ENCODE measurements at places on chromosomes 7 and 10.

- no peak for DNase-seq
These were observed 10.4 kb upstream of the CALML3 start for GRCh38 chr10:5514226-5514850.

DNA sequence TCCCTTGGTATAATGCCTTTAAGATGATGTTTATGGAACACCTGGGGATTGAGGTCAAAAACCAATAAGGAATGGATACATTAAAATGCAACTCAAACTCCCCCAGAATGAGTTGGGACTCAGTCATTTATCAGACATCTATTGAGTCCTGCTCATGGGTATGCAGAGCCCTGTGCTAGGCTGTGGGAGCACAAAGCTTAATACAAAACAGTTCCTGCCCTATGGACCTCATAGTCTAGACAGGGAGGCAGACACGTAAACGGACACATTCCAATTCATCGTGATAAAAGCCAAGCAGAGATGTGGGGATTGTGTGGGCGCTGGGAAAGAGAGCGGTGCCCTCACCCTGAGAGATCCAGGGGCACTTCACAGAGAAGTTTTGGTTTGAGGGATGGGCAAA is 181.7 kb downstream of the PTEN start:
- no peak for DNase-seq

DNA sequence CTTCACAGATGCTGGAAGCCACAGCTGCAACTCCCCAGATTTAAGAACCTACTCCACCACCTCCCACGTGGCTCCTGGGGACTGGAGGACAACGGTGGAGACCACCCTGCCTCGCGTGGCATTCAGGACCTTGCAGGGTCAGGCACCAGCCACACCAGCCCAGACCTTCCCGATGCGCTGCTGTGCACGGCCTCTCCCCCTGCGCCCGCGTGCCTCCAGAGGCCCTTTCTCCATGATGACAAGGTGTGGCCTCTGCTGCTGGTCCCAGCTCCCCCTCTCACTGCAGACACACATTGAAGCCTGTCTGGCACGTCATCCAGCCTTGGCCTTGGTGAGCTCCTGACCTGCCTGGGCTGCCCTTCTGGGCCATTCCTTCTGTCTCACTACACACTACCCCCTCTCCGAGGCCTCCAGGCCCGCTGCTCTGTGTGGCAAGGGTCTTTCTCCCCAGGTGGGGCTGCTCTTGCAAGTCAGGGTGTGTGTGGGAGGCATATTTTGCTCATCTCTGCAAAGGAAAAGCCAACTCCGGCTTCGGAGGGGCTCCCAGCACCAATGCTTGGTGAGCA is 254.8 kb downstream of the MAD1L1 start:
- DNase-seq, result no peak

GRCh38 chr10:7150349-7150748 is 260.5 kb downstream of the SFMBT2 start:
- no peak for DNase-seq
